ENCODE measurements at places on chromosomes 16 and 17.

GRCh38 chr16:14356064-14356463, 274.0 kb downstream of the PARN start:
- no peak for DNase-seq

- DNase-seq, result peak; percentile 53
Observed at GRCh38 chr17:11241611-11242226, 706 bp downstream of the SHISA6 start.

DNA sequence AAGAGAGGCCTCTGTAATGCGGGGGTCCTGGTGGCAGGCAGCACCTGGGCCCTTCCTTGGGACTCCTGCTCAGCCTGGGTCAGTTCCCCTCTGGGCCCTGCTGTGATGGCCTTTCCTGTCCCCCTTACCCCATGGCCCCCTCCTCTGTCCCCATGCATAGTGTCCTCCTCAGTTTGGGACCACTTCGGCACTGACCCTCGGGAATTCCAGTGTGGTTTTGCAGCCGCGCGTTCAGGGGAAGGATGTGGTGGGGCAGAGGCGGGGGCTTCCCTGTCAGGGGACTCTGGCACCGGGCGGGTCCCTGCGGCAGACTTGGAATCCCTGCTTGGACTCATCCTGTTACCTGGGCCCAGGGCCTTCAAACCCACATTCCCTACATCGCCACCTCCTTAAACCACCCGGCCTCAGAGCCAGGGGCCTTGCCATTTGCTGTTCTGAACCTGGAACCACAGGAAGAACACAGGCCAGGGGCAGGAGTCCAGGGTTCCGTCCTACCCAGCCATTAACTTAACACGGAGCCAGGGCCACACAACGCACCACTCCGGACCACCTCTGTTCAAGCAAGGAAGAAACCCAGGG, 31.4 kb upstream of the EIF1 start:
- no peak for DNase-seq

- DNase-seq, result no peak
Observed at GRCh38 chr16:743794-744500, 3.1 kb upstream of the CIAO3 start.

- peak; percentile 25 for DNase-seq
Observed at GRCh38 chr16:80938004-80938878, 68.4 kb downstream of the CMC2 start.

GRCh38 chr17:72175263-72175662, 54.4 kb downstream of the SOX9 start:
- no peak for DNase-seq

- DNase-seq, result no peak
Observed at GRCh38 chr17:76631821-76632565, 11.6 kb downstream of the ST6GALNAC1 start.

- DNase-seq, result no peak
Observed at GRCh38 chr17:71899317-71899716, 221.5 kb upstream of the SOX9 start.

DNA sequence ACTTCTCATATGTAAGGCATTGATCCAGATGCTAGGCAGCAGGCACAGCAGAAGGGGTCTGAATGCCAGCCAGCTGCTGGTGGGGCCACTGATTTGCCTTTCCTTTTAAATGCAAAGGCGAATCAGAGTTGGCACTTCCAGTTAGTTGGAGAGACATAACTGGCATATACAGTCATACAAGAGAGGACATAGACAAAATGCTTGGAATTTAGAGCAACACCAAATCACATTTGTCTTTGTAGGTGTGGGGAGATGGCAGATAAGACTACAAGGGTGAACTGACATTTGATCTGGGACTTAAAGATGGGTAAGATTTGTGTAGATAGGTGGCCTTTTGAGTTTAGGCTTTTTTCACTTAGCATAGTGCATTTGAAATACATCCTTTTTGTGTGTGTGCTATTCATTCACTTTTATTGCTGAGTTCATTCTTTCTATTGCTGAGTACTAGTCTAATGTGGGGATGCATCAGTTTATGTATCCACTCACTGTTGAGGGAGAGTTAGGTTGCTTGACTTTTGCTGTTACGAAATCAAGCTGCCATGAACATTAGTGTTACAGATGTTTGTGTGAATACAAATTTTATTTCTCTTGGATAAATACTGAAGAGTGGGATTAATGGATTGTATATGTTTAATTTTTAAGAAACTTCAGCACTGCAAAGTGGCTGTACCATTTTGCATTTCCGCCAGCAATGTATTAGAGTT, 74.1 kb downstream of the SPECC1 start:
- DNase-seq, result no peak

DNA sequence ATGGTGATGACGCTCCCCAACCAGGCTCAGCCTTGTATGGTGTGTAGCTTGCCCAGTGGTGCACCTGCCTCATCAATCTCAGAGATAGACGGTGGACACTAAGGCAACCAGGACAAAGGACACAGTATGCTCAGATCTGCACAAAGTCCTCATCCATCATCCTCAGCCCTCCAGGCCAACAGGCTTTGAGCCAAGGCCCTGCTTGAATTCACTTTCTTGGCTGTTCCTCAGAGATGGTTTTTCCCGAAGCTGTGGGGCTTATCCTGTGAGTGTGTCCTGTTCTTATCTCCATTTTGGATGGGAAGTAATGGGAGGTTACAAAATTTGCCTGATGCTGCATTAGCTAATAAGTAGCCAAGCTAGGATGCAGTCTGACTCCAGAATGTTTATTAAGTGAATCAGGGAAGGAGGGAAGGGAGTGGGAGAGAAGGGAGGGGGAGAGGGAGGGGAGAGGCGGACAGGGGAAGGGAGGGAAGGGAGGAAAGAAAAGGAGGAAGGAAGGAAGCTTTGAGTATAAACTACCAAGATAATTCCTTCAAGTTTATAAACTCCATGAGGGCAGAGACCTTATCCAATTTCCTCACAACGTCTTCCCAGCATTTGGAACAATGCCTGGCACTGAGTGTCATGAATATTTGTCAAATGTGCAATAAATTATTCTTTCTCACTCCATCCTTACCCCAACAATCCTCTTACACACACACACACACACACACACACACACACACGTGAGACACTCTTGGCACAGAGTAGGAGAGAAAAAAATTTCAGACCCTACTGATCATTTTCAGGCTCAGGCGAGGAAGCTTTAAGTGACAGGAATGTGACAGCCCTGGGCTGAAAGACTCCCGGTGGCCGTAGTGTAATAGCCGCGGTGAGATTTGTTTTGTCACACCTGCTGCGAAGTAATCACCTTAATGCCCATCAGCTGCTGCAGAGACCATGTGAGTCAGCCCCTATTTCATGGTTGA, 84.3 kb downstream of the BMERB1 start:
- DNase-seq, result no peak

- no peak for DNase-seq
Observed at GRCh38 chr17:14048169-14048568, 21.1 kb upstream of the COX10 start.
